Renal pelvis (tissue), 12 donors: ENCODE measurements at places on chromosomes 7 and 10. TPM values are rescaled to one million over a fixed set of nuclear protein-coding genes. Genes with fewer than 3 reads are reported as not detected.

- DNase-seq: peak; percentile 64
Measured at GRCh38 chr10:23344241-23344841, at the start of gene C10orf67. Gene C10orf67 (minus strand): TSS chr10:23344797. CDS start chr10:23344774, 23 bp downstream.

DNA sequence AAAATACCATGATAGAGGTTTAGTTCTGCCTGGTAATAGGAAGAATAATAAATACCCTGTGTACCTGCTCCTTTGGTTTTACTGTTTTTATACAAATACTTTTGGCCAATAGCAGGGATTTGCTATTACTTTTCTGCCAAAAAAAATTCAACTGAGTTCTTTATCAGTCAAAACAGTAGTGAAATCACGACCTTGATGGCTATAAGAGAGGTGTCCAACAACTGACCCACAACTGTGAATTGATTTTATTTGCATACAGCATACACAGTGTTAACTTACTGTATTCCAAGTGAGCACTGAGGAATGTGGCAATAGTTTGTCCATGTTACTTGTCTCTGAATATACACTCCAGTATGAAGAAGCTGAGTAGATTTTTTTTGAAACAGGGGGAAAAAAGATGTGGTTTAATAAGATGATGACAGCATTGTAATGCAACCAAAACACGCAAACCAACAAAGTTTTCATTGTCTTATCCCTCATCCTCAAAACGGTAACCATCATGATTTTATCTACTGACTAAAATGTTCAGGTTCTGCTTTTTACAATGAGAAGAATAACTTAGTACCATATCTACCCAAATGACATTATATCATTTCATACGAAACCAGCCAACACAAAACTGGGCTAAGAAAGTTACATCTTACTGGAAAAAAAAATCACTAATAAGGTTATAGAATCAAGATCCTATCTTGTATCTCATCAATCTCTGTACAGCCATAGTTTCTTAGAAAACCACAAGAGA lies 63.3 kb downstream of the GSAP start:
- no peak for DNase-seq

- DNase-seq: no peak
Measured at GRCh38 chr7:12701433-12701832, 14.0 kb downstream of the ARL4A start.

GRCh38 chr10:124224331-124225028 lies 131.1 kb upstream of the CHST15 start:
- no peak for DNase-seq

DNA sequence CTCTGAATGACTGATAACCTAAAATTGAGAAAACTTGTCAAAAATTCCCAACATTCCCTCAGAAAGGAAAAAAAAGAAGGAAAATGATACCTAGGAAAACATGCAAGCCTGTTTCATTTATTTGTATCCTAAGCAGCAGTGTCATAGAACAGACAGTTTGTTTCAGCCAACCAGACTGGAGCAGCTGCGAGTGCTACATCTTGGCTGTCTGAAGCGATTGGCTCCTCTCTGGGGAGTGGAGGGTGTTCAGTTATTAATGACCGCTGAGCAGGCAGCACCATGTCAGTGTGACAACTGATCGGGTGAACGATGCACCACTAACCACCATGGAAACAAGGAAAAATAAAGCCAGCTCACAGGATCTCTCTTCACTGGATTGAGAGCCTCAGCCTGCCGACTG lies at the start of gene LRRN3:
Gene LRRN3 (plus strand): TSS at position 282 of the 400 bp plus-strand sequence. CDS start 31,646 bp downstream, outside the sequence.
- peak; percentile 41 for DNase-seq

DNA sequence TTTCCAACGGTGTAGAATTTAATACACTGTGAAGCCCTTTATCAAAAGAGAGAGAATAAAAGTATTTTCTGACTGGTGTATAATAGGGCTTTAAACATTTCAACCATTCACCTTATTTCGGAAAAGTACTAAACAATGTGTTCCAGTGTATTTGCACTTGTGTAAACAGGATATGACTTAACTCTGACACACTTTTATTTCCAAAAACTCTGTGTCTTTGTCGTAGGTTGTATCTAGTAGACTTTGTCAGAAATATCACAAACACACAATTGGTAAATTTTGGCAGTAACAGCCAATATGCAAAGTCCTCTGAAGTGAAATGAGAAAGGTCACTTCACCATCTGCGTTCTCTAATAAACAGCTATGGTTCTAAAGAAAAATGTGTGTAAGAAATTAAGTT lies 10.3 kb upstream of the TSPAN13 start:
- DNase-seq: no peak

- no peak for DNase-seq
Measured at GRCh38 chr7:18356191-18356645, 139.3 kb upstream of the HDAC9 start.

GRCh38 chr7:15856311-15856710 lies 169.8 kb upstream of the MEOX2 start:
- no peak for DNase-seq

DNA sequence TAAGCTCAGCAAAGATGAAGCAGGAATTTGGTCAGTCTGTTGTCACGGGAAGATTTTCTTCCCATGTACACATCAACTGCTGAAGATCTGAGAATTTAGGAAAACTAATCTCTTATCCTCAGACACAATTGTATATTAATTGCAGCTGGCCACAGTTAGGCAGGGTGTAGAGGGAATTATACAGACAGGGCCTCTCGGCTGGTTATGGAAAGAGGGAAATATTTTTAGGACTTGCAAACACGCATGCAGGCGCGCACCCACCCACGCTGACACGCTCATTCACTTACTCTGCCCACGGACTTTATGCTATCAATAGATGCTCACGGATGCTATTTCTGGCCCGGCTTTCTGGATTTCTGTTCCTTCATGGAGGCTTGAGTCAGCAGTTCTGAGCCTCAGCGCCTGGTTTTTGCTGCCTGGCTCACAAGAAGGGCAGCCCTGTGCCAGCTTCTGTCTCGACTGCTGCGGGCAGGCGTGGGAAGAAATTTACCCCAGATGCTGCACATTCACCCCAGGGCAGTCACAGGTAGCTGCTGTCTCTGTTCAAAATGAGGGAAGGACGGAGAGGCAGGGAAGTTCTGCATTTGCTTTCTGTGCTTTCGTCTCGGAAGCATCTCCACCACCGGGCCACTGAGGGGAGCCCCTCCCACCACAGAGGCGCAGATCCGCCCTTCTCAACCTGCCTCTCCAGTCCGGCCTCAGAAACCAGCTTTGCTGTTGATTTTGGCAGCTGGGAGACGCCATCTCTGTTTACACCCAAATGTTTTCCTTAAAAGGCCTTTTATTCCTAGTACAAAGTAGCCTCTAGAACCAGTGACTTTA lies 116.3 kb upstream of the BTBD16 start:
- no peak for DNase-seq

DNA sequence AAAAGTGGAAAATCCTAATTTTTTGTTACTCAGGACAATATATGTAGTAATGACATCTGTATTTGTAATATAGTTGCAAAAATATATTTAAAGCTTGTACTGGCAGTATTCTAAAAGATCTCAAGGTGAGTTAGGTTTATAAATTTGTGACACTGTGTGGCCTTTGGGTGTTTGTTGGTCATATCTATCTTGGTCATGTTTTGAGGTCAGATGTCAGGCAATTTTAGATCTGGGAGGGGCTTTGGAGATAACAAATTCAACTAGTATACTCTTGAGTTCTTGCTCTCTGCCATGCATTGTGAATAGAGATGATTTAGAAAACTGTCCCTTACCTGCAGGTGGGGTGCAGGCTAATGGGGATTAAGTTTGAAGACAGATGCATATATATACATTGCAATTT lies 3.1 kb downstream of the TBC1D12 start:
- no peak for DNase-seq

- DNase-seq: no peak
Measured at GRCh38 chr10:58544135-58544534, 31.5 kb downstream of the BICC1 start.

GRCh38 chr10:98107644-98108430 lies 26.6 kb upstream of the R3HCC1L start:
- DNase-seq: no peak

GRCh38 chr10:124183617-124184016 lies 90.2 kb upstream of the CHST15 start:
- DNase-seq: no peak

GRCh38 chr10:91520661-91521060 lies 110.5 kb downstream of the HECTD2 start:
- no peak for DNase-seq

DNA sequence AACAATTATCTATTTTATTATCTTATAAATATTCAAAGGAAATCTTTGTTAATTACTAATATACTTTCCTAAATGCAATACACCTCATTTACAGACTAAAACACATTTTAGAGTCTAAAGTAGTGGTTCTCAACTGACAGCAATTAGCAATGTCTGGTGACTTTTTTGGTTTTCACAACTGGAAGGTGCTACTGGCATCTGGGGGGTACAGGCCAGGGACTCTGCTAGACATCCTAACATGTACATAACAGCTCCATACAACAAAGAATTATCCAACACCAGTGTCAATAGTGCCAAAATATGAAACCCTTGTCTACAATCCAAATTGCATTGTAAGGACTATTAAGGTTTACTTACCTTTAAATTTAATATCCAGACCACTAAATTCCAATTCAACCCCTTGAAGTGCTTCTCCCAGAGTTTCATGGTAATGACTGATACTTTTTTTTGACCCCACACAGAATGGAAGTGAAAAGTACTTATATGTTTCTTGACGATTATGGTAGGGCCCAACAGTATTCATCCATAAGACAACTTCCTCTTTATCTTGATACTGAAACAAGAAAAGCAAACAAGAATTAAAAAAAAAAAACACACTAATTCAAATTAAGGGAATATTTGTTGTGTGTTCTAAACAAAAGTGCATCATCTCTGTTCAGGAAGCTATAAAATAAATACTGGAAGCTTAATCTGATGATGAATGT lies 10.4 kb downstream of the TM9SF3 start:
- DNase-seq: no peak

The AGMO gene
- polyA plus RNA-seq: 0.66 TPM

The FRMPD2 gene
- 0.53 TPM for polyA plus RNA-seq

The FRMD4A gene
- polyA plus RNA-seq: 87.2 TPM

The BTBD16 gene
- 0.96 TPM for polyA plus RNA-seq

The PLEKHS1 gene
- polyA plus RNA-seq: 0.30 TPM

The PRR15 gene
- 4.7 TPM for polyA plus RNA-seq

The PAPOLB gene
- polyA plus RNA-seq: 0.06 TPM

The GIMAP8 gene
- 8.9 TPM for polyA plus RNA-seq
